ENCODE measurements at places on chromosomes 6 and 20.

DNA sequence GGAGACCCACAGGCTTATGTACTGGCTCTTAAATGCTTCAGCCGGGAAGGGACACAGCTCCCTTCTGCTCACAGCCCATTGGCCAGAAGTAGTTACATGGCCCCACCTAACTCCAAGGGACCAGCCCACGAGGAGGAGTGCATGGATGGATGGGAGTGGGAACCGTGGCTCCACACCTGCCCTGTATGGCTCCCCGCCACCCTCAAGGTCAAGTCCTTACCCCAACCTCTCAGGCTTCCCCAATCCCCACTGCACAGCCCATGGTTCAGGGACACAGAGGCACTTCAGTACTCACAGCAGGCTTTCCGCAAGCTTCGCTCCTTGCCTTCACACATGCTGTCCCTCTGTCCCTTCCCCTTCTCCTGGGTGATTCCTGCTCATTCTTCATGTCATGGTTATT, 137.9 kb upstream of the KCNG1 start:
- DNase-seq: no peak

DNA sequence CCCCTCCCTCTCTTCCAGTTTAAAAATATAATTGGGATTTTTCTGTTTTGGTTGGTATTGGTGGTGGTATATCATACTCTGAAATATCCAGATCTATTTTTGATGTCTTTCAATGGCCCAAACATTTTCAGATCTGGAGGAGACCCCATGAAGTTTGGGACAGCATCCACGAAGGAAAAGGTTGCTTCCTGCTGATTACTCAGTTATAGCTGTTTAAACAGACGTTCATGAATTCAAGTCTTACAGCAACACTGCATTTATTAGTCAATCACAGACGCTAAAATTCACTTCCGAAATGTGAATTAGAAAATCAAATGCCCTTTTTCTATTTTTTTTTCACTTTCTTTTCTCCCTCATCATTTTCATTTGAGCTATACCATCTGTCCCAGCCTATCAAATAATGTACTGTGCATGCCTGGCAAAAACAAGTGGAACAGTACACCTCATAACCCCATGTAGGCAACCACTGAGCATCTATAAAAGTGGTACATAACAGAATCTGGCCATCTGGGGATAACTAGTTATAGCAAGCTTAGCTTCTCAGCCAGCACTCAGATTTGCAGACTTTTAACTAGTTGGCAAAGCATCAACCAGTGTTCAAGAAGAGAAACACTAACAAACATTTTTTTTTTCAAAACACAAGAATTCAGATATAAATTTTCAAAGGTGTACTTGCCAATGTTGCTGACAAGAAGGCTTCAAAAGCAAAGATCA, 124.5 kb downstream of the HIVEP2 start:
- DNase-seq: no peak

GRCh38 chr6:16769131-16769985, 8.1 kb upstream of the ATXN1 start:
- peak; percentile 51 for DNase-seq

GRCh38 chr6:90107771-90108282, 188.8 kb downstream of the BACH2 start:
- no peak for DNase-seq

DNA sequence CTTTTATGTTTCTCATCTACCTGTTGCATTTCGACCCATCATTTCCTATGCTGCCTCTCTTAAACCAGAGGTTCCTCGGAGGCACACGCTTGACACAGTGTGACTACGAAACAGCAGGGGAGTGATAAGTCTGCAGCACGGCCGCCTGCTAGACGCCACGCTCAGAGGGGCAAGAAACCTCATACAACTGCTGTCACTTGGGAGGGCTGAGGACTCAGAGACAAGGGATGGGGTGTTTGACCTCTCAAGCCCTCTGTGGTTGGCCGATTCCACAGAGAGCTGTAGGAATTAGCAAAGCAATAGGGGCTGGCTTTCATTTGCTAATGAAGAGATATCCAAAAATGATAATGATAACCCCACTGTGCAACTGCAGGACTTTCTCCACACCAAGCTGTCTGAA, 372.5 kb downstream of the ZFAND3 start:
- DNase-seq: no peak

DNA sequence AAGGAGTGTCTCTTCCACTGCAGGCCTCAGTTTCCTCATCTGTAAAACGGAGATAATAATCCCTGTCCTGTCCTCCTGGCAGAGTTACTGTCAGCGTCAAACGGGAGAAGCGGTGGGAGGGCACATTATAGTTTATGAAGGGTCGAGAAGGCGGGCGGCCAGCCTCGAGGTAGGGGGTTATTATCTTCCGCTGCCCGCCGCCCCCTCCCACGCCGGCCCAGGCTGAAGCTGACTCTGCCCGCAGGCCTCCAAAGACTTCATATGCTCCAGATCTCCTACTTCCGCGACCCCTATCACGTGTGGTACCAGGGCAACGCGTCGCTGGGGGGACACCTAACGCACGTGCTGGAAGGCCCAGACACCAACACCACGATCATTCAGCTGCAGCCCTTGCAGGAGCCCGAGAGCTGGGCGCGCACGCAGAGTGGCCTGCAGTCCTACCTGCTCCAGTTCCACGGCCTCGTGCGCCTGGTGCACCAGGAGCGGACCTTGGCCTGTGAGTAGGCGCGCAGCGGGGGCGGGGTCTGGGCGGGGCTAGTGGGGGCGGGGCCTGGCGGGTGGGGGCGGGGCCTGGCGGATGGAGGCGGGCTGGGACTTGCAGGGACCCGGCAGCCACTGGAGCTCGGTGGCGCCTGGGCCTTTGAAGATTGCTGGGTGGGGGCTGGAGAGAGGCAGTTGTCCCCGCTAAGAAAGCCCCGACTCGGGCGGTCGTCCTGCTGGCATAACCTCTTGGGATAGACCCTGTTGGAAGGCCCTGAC, 2.8 kb downstream of the PROCR start:
- DNase-seq: no peak

GRCh38 chr6:149723771-149724417, 6.0 kb upstream of the LATS1 start:
- DNase-seq: peak; percentile 9

DNA sequence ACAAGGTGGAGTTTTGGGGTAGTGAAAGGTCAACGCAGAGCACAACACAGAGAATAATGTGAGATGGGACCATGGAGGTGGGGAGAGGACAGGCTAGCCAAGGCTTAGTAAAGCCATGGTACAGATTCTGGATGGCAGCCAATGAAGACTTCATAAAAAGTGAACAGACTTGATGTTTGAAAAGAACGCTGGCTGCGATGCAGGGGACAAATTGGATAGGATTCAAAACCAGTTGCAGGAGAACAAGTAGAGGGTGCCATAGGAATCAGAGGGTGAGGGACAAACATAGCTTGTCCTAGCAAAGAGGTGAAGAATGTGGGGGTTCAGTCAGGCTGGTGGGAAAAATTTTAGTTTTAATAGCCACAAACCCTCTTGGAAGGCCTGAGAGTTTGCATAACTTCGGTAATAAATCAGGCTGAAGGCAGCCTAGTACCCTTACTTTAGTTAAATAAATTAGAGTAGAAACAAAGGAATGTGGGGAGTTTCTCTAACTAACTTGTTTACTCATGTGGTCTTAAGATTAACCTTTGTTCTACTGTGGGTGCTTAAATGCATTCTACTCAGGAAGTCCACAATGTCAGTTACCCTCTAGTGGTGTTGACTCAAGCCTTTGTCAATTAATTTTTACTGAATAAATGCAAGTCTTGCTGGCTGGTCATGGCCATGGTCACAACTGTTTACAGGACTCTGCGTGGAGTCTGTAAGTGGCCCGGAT, 216.4 kb downstream of the C6orf118 start:
- no peak for DNase-seq

GRCh38 chr6:74942130-74942529, 263.7 kb downstream of the COL12A1 start:
- DNase-seq: no peak

DNA sequence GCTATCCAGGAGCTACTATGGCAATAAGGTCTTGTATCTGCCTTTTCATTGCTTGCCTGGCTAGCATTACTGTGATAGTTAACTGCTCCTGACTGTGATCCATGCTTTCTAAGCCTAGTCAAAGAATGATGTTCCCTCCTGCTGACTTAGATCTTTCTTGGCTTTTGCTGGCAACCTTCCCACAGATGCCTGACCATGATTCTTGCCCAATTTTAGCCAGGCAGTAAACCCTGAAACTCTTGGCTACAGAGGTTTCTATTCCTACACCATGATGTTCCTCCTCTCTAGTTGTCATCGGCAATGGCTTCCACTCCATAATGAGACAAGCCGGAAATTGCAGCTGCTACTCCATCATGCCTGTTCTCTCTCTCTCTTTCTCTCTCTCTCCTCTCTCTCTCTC, 238.1 kb downstream of the HAO1 start:
- no peak for DNase-seq

GRCh38 chr6:19603721-19604120, 233.4 kb upstream of the ID4 start:
- DNase-seq: no peak

DNA sequence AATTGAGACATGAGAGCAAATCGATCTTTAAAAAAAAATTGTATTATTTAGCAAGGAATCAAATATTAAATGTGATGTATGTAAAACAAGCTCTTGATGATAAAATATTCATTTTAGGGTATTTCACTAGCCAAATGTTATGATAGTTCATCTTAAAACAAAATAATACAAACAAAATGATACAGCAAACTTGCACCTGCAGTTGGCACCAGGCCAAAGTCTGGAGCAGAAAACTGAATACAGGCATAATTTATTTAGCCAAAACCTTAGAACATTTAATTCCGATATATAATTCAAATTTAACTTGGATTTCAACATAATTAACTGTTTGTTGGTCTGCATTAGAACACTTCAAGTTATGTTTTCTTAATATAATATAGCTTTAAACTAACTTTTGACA, 60.9 kb downstream of the EPHA7 start:
- DNase-seq: no peak

GRCh38 chr20:57481281-57481711, 43.6 kb downstream of the CTCFL start:
- no peak for DNase-seq

- no peak for DNase-seq
Observed at GRCh38 chr6:1622220-1622850, 12.6 kb downstream of the FOXC1 start.

- no peak for DNase-seq
Observed at GRCh38 chr20:50144362-50144761, 9.2 kb downstream of the PEDS1 start.

- no peak for DNase-seq
Observed at GRCh38 chr20:17650301-17651128, 31.5 kb downstream of the RRBP1 start.

DNA sequence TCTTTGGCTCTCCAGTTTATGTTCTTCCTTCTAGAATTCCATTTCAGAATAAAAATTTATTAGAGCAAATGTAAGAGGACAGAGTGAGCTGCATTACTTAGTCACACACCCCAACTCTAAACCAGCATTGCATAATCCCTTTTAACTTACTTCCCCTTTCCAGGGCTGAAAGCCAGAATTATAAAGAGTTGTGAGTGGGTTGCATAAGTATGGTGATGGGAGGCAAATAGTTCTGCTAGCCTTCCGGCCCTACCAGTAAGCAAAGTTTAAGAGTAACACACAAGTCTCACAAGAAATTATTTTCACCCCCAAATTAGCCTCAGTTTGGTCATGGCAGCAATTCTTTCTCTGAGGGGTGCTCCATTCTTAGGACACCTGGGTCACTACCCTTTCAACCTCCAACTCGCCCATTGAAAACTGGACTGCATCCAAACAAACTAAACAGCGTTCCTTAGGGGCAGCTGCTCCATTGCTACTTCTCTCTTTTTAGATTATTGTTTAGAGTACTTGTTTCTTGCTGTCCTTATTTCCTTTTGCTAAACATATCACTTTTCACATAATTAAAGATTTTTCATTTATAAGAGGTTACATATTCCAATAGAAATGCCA, 1.6 kb downstream of the KIAA0408 start:
- no peak for DNase-seq

DNA sequence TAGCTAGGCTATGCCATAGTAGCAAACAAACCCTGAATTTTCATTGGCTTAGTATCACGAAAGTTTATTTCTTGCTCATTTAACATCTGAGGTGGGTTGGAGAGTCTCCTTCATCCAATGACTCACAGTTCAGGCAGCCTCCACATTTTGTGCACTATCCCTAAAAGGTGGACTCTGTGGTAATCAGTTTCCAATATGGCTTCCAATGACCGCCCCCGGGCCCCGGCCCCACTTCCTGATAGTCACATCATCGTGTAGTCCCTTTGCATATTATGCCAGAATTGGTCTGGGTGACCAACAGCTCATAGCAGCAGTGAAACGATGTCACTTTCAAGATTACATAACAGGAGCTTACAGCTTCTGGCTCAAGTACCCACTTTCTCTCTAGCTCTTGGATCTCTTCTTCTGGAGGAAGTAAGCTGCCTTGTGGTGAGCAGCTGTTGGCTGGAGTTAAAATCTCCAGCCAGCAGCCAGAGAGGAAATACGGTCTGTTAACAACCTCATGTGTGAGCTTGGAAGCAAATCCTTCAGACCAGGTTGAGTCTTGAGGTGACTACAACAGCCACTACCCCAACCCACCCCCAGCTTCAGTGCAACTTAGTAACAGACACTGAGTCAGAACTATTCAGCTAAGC, 7.8 kb downstream of the HCRTR2 start:
- no peak for DNase-seq

- DNase-seq: no peak
Observed at GRCh38 chr6:51854876-51855275, 232.5 kb downstream of the PKHD1 start.

- no peak for DNase-seq
Observed at GRCh38 chr6:170142559-170142958, 148.3 kb downstream of the DLL1 start.

DNA sequence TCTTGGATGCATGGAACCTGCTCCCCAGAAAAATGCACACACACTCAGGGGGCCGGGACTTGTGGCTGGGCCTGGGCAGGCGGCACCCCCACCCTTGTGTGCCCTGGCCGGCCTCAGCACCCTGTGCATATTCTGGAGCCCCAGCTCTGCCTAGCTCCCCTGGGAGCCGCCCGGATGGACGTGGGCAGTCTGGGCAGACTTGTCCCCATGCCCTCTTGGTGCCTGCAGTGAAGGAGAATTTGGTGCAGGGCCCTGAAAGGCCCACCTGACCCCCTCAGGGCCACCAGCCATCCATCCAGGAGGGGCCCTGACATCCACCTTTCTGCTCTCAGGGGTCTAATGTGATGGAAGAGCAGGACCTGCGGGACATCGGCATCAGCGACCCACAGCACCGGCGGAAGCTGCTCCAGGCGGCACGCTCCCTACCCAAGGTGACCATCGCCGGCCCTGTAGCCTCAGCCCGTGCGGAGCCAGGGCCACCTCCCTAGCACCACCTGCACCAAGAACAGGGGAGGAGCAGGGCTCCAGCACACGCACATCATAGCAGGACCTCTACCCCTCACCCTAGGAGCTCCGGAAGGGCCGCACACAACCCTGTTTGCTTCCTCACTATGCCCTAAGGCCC, 62.8 kb downstream of the TCP11 start:
- no peak for DNase-seq

GRCh38 chr6:169490246-169490641, 211.6 kb downstream of the WDR27 start:
- DNase-seq: no peak

- DNase-seq: no peak
Observed at GRCh38 chr20:38961530-38962043, 557 bp upstream of the DHX35 start.

All from T-helper 9 cell (primary cell).